Esophagus squamous epithelium (tissue), 5 donors: ENCODE measurements at places on chromosomes 3 and 15.

DNA sequence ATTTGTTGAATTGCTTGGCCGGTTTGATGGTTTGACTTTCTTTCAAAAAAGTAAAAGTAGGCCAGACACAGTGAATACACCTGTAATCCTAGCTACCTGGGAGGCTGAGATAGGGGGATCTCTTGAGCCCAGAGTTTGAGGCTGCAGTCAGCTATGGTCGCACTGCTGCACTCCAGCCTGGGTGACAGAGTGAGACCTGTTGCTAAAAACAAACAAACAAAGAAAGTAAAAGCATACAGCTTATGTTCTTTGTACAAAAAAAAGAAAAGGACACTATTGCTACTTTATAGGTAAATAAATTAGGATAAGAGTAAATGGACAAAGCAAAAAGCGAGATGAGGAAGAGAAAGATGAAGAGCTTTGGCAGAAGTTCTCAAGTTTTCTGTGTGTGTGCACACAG lies 13.9 kb upstream of the FEZF2 start:
- no peak for DNase-seq

DNA sequence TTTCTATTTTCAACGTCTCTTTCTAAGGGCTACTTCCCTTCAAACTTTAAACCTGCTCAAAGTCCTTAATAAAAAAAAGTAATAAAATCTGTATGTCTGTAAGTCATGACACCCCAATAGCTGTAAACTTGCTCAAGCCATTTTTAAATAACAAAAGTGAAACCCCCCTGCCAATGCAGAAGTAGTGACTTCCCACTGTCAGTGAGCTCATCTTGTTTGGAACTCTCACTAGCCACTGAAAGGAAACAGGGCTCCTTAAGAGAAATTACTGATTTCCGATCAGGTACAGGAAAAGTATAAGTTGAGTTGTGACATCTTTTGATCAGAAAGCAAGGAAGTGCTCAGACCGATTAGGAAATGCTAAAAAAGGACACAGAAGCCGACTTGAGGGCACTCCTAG lies 27.6 kb upstream of the GPR171 start:
- DNase-seq = no peak

DNA sequence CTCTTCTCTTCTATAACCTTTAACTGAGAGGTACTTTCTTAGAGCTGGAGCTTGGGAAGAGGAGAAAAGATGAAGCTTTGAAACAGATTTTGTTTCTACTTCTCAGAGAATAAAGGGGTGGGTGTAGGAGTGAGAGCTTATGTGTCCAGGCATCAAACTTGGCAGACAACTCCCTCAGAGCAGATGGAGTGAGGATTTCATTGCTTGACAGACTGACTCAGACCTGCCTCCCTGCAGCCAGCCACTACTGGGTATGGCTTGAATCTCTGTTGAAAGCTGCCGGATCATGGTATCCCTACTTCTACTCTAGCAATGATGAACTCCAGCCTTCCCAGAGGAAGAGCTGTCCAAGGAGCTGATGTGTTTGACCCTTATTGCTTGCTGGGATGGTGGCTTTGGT lies 36.7 kb downstream of the SYN2 start:
- DNase-seq = no peak

DNA sequence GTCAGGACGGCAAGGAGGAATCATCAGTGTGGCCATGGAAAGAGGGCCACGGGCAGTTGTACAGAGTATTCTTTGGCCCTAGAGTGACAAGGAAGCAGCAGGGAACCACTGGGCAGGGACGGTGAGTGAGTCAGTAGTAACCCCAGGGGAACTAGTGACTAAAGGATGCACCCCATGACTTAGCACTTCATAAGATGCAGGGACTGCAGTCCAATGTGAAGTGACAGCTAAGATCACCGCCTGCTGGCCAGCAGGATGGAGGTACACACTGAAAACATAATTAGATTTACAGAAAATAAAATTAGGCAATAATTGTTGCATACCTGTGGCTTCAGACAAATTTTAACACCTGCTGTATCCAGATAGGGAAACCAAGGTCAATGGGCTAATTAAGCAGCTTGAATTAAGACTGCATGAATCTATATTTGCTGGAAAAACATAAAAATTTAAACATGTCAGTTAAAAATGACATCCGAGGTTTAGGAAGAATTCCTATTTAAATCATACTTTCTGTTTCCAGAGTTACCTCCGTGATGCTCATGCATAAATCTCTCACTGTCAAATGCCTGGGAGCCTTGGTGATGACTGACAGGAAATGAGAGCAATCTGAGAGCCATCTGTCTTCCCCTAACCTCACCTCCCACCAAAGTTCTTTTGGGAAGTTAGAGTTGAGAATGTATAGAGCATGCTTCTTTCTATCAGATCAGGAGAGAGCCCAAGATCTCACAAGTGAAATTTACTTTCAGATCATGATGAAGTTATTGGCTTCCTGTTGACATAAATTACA lies 56.5 kb downstream of the DCLK3 start:
- no peak for DNase-seq

GRCh38 chr3:144390786-144391185 lies 419.2 kb downstream of the DIPK2A start:
- DNase-seq = no peak

GRCh38 chr15:64891561-64891960 lies 20.1 kb upstream of the ANKDD1A start:
- no peak for DNase-seq

- no peak for DNase-seq
Measured at GRCh38 chr3:192011137-192011536, 550.2 kb downstream of the PYDC2 start.

DNA sequence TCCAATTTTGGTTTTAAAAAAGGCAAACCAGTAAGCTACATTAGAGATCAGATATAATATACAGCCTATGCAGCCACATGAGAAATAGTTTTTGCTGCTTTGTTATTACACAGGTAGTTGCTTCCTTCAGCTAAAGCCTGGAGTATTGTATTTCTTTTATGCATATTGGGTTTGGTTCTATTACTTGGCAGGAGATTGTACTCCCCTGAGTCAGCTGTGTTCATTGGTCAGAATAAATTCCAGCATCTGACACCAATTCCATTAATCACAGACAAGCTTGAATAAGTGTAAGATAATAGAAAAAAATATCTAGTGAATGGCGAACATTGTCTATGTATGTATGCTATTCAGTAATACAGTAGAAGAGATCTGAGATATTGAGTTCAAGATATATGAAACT lies 26.1 kb upstream of the ZCWPW2 start:
- DNase-seq = no peak

- DNase-seq = peak; percentile 30
Measured at GRCh38 chr3:119559441-119559963, at the start of gene CD80. Gene CD80, minus strand, starts transcription at chr3:119559614. Its CDS starts 1,886 bp downstream, at chr3:119557728.

GRCh38 chr3:135142530-135142929 lies 347.5 kb downstream of the EPHB1 start:
- no peak for DNase-seq

- DNase-seq = no peak
Measured at GRCh38 chr3:178246004-178246403, 290.2 kb upstream of the KCNMB2 start.

DNA sequence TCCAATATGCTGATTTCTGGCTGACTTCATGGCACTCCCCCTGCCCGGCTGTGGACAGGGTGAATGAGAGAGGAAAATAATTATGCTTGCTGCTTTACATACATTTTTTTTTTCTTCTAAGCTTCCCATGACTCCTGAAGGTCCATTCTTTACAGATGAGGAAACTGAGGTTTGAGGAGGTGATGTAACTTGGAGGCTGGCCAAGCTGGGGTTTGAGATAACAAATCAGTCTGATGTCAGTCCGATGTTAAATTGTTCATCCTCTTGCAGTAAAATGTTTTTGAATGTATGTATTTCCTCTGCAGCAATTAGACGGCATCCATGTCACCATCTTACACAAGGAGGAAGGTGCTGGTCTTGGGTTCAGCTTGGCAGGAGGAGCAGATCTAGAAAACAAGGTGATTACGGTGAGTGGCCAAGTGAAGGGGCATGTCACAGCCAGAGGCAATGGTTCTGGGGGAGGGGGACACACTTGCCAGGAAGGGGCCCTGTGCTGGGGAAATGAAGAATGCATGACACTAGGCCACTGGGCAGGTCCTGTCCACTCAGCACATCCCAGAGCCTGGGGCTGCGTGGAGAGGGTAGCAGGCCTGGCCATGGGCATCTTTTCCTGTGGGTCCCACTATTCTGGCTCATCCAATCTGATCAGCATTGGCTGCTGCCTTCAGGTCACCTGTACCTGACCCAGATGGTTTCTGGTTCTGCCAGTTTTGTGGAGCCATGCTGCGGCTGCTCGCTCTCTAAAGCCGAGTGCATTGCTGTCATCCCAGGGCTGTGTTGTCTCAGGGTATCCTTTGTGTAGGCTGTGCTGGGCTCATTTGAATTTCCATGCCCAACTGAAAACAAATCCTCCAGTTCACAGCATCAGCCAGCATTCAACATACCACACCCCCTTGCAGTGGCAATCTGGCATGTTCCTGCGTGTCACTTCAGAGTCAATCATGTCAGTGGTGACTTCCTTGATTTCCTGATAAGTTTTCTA lies 20.4 kb downstream of the STARD5 start:
- no peak for DNase-seq

- no peak for DNase-seq
Measured at GRCh38 chr3:20319551-20319950, 133.5 kb upstream of the SGO1 start.

- DNase-seq = no peak
Measured at GRCh38 chr3:88573472-88573871, 423.7 kb downstream of the C3orf38 start.

DNA sequence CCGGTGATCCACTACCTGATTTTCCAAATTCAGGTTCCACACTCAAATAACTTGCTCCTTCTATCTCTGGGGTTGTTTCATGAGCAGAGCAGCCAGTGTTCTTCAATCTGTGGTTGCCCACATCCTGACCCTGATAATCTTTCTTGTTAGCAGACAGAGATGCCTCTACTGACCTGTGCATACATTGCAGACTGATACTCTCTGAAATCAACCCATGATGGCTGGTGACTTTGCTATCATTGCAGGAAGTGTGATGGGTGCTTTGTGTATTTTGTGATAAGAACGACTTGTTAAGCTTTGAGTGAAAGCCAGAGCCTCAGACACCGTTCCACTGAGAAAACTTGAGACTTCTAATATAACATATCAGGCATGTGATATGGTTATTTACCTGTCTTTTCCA lies 39.9 kb downstream of the GATM start:
- DNase-seq = no peak

DNA sequence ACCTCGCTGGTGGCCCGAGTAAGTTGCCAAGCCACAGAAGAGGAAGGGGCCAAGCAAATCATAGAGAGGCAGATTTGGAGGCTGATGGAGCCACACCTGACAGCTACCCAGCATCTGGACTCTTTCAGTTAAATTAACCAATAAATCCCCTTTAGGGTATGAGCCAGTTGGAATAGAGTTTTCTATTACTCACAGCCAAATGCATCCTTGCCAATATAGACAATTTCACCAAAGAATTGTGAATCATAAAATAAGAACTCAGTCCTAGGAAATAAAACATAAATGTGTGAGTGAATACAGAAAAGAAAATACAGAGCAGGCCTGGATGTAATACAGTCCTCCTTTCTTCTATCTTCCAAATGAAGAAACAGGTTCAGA lies 161.6 kb upstream of the ANKRD28 start:
- DNase-seq = no peak

DNA sequence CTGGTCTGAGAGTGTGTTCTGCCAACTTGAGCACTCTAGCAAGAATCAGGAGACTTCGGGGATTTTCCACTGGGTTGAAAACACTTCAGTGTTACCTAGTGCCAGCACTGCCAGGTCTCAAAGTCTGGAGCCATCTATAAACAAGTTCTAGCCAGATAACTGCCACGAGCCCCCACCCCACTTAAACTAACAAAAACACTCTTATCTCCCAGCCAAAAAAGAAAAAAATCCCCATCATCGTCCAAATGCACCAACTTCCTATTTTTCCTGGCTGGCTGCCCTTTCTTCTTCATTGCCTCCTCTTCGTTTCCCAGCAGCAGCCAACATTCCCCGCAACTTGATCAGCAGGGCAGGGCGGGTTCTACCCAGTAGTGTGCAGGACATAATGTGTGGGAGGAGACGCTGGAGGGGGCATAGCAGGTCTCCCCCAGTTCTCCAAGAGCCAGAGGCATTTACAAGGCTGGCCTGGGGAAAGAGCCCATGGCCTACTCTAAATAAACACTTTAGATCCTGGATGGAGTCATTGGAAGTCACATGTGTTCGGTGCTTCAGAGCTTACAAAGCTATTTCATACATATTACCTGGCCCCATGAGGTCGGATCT lies 29.5 kb downstream of the C2CD4B start:
- DNase-seq = no peak

GRCh38 chr3:120098710-120099109 lies 4.5 kb upstream of the GSK3B start:
- DNase-seq = no peak

GRCh38 chr3:4928277-4928789 lies 50.9 kb upstream of the BHLHE40 start:
- no peak for DNase-seq

DNA sequence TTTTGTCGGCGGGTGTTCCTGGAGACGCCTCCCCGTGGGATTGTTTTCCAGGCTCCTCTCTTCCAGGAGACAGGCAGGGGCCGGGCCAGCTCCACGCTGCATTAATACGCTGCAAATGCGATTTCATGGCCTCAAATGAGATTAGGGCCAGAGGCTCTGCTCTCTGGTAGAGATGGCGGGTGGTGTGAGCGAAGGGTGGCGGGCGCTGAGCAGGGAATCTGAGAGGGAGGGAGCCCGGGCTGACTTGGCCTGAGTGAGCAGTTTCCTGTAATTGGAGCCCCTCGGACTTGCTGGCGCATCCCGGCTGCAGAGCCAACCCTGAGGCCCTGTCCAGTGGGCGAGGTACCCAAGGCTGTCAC lies 7.4 kb upstream of the CCDC33 start:
- DNase-seq = no peak
